ENCODE measurements at places on chromosomes 12 and 14. TPM values are rescaled to one million over a fixed set of nuclear protein-coding genes. Genes with fewer than 3 reads are reported as not detected.
A peak's percentile ranks its signal among the peaks of the same experiment; 100 is the strongest.

GRCh38 chr12:64916411-64917261 is 92.2 kb downstream of the TBC1D30 start:
- no peak overlapping the region for H3K4me3 ChIP-seq
- peaks cover 73% of the 10 kb centered on the region for H3K27me3 ChIP-seq
- peaks cover 2% of the 10 kb centered on the region for H3K36me3 ChIP-seq

Gene ACTR6
- total RNA-seq: 24.9 TPM

DNA sequence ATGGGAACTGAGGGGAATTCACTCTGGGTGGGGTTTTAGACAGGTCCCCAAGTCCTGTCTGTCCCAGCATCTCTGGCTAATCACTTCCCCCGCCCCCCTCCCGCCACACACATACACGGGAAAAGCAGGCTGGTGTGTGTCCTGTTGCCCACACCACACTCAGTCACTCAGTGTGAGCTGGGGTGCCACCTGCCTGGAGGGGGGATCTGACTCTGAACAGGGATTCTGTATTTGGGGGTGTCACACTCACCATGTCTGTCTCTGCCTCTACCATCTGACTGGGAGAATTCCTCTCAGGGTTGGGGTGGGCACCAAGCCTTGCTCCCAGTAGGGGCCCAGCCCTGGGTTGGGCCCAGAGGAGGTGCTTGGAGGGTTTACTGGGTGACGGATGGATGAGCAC is 31.1 kb downstream of the SH2B3 start:
- H3K4me1 ChIP-seq: peaks cover 82% of the 10 kb centered on the region
- no peaks in the 10 kb centered on the region for H3K36me3 ChIP-seq
- H3K27me3 ChIP-seq: no peaks in the 10 kb centered on the region
- peak overlapping the region; percentile 100 for H3K27ac ChIP-seq
- no peak for DNase-seq

Gene ZNF410
- 97.8 TPM for total RNA-seq

Gene TMCC3
- 1.5 TPM for total RNA-seq

DNA sequence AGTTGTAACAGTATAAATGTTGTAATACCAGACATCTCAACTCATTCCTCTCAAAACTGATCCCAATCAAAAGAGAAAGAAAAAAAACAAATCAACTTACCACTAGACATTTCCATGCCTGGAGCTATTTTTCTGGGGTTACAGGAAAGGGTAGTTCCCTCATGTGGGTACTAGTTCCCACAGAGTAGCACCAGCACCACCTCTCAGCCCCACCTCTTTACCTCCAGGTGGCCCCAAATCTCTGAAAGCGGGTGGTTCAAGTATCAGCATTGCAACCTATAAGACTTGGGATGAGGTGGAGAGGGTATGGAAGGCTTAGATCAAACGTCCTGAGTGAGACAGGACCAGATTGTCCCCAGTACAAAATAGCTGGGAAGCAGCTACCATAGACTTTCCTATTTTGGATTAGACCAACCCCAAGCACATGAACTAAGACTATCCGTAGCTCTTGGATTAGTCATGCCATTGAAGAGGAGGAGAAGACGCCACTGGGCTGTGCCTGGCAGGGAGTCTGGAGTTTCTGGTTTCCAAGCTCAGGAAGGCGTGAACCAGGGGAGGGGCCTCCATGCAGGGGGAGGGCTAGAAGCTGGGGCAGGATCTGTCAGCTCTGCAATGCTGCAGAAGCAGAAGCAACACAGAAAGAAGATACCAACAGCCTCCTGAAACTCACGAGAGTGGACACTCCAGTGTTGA is at the start of gene SLC39A2:
Gene SLC39A2 (plus strand): TSS at position 620 of the 693 bp plus-strand sequence. CDS start 154 bp downstream, outside the sequence.
- DNase-seq: no peak
- peaks cover 9% of the 10 kb centered on the region for H3K36me3 ChIP-seq
- H3K27ac ChIP-seq: no peak within 1 kb of the TSS
- no peaks in the 10 kb centered on the region for H3K27me3 ChIP-seq
- H3K4me3 ChIP-seq: no peak within 1 kb of the TSS
- H3K4me1 ChIP-seq: peaks cover 25% of the 10 kb centered on the region

- no peak overlapping the region for H3K27ac ChIP-seq
- peaks cover 19% of the 10 kb centered on the region for H3K27me3 ChIP-seq
- H3K4me3 ChIP-seq: no peak overlapping the region
- DNase-seq: no peak
- no peaks in the 10 kb centered on the region for H3K4me1 ChIP-seq
- no peaks in the 10 kb centered on the region for H3K36me3 ChIP-seq
Observed at GRCh38 chr14:33631021-33631420, 319.9 kb downstream of the EGLN3 start.

- peaks cover 23% of the 10 kb centered on the region for H3K4me1 ChIP-seq
- no peaks in the 10 kb centered on the region for H3K27me3 ChIP-seq
- H3K27ac ChIP-seq: peak overlapping the region; percentile 98
- no peaks in the 10 kb centered on the region for H3K36me3 ChIP-seq
- H3K4me3 ChIP-seq: no peak overlapping the region
Observed at GRCh38 chr12:6425590-6426531, 18.9 kb upstream of the CD27 start.

Gene ST8SIA1
- 13.9 TPM for total RNA-seq

Measured in T-helper 17 cell (primary cell).